CD4-positive, alpha-beta T cell treated with Interleukin-4 for 4 hours (primary cell): ENCODE measurements at places on chromosomes 1 and 21.

DNA sequence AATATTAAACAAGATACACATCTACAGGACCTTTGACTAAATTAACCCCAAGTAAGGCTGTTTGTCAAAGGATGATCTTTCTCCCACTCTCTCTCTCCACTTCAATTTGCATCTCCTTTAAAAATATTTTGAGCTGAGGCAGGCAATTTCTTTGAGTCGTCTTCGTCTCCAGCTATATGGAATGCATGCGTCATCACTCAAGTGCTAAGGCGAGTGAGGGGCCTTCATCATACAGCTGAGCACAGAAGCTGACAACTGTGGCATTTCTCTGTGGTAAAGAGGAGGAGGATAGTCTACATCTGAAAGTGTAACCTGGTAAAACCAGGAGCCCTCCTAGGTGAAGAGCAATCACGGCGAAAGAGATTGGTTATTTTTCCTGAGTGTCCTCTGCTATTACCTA lies 7.6 kb downstream of the EPHX4 start:
- no peak for DNase-seq

GRCh38 chr1:2783435-2784397 lies 17.8 kb downstream of the TTC34 start:
- no peak for DNase-seq

DNA sequence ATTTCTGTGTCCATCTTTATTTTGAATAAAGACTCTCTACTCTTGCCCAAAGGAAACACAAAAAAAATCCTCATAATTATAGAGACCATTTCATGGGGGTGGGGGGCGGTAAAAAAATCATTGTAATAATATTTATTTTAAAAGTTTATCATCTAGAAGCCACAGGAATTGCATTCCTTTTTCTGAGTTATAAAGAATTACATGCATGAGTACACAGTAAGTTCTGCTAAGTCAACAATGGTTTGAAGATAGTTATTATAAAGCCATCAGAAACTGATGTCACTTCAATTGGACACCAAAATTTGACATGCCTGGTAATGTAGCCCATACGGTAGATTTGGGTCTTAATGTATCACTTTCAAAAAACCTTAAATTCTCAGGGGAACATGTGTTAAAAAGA lies 478.1 kb upstream of the NR5A2 start:
- no peak for DNase-seq

- DNase-seq: no peak
Observed at GRCh38 chr1:10495952-10496351, 21.2 kb downstream of the PEX14 start.

DNA sequence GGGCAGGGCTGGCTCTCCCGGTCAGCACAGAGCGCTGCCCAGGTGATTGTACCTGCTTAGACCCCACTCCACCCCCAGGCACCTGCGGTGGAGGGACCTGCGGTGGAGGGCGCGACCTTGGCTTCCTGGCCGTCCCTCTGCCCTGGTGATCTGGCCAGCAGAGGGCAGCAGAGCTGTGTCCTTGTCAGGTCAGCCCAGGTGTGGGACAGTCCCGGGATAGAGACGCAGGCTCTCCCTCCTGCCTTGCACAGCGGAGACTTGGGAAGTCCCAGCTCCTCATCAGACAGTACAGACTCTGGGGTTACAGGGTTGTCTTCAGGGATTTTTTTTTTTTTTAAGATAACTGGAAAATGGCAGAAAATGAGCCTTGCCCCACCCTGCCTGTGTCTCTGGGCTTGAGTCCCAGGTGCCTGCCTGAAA lies 10.0 kb downstream of the SLX9 start:
- peak; percentile 76 for DNase-seq

GRCh38 chr1:165408518-165408917 lies 36.4 kb downstream of the RXRG start:
- no peak for DNase-seq

- DNase-seq: no peak
Observed at GRCh38 chr1:211472724-211473123, 19.2 kb downstream of the RD3 start.

DNA sequence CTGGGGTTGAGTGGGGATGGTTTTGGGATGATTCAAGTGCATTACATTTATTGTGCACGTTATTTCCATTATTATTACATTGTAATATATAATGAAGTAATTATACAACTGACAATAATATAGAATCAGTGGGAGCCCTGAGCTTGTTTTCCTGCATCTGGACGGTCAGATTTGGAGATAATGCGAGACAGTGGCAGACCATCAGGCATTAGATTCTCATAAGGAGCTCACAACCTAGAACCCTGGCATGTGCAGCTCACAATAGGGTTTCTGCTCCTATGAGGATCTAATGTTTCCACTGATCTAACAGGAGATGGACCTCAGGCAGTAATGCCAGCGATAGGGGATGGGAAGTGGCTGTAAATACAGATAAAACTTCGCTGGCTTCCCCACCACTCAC lies 77.9 kb upstream of the LRRC53 start:
- DNase-seq: no peak

- no peak for DNase-seq
Observed at GRCh38 chr1:234771642-234772344, 161.8 kb upstream of the IRF2BP2 start.

DNA sequence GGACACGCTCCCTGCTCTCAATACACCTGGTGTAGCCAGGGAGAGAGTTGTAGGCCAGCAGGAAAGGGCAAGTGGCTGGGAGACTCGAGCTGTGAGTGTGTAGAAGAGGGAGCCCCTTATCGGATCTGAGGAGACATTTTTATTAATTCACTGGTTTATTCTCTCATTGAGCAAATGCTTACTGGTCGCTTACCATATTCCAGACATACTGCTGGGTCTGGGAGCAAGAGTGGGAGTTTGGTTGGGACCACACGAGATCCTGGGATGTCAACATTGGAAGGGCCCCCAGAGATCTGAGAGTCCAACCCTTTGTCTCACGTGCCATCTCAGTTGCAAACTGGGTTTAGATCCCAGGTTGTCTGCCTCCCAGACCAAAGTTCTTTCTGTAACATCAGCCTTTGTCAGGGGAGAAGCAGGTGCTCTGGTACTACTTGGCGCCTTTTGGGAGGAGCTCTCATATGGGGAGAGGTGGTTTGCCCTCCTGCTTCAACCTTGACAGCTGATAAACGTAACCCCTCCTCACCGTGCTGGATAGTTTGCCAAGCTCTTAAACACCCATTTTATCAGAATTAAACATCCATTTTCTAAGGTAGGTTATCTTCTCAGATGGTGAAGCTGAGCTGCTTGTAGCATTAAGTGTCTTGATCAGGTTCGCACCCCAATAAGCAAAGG lies 742 bp downstream of the TMEM222 start:
- DNase-seq: no peak

GRCh38 chr1:94795434-94795833 lies 24.7 kb upstream of the SLC44A3 start:
- DNase-seq: no peak

GRCh38 chr1:233566886-233567285 lies 47.0 kb upstream of the KCNK1 start:
- no peak for DNase-seq

DNA sequence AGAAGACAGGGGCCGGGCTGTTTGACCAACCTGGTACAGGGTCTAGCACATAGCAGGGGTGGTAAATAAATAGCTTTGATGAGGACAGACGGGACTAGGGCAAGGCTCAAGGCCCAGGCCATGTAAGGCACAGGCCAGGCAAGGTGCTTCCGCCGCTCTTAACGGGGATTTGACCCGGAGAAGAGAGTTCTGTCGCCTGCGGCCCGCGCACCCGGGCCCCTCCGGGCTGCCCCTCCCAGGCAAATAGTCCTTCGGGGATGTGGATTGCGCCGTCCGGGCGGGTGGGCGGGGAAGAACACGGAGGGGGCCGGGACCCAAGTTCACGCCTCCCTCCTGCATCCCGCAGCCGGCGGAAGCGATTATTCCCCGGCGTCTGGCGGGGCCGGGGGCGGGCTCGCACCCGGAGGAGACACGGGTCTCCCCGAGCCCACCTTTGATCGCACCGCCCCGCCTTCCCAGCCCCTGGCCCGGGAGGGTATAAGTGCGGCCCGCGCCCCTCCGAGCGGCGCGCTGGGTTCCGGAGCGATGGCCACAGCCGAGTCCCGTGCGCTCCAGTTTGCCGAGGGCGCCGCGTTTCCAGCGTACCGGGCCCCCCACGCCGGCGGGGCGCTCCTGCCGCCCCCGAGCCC lies at the start of gene MIXL1:
Gene MIXL1 (plus strand): TSS at position 508 of the 629 bp plus-strand sequence. CDS start 18 bp downstream, at position 526.
- DNase-seq: no peak

DNA sequence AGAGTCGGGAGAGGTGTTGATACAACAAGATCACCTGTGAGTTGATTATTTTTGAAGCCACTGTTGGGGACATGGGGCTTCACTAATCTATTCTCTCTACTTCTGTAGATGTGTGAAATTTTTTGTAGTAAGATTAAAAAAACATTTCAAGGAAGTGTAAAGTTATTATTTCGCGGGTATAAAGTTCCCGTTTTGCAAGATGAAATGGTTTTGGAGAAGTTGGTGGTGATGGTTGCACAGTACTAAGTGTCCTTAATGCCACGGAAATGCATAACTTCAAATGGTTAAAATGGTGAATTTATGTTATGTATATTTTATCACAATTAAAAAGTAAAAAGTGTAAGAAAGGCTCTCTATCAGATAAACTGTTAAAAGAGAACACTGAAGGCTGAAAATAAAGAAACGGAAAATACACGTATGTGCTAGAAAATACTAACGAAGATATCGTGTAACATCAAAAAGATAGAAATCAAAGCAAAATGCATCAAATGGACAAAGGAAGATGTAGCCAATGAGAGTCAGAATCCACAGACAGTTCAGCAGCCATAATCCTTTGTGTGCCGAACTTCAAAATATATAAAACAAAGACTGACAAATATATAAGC lies 2.9 kb upstream of the ITGB2 start:
- DNase-seq: no peak

- DNase-seq: no peak
Observed at GRCh38 chr1:241598249-241598648, 41.9 kb downstream of the CHML start.

GRCh38 chr1:19037659-19038058 lies 81.2 kb upstream of the IFFO2 start:
- DNase-seq: no peak

DNA sequence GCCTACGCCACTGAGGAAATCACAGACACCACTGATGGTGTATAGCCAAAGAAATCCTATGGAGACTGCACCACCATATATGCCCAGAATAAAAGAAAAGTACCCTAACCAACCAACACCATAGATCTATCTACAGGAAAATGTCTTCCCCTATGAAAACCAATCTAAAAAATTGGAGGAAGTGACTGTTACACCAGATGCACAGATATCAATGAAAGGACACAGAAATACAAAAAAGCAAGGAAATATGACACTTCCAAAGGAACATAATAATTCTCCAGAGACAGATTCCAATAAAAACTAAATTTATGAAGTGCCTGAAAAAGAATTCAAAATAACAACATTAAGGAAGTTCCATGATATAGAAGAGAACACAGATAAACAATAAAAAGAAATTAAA lies 56.8 kb upstream of the BCL10 start:
- DNase-seq: no peak

- DNase-seq: no peak
Observed at GRCh38 chr1:216562383-216562782, 139.1 kb upstream of the USH2A start.

- peak; percentile 27 for DNase-seq
Observed at GRCh38 chr1:174999936-175000696, at the start of gene CACYBP. Gene CACYBP, plus strand, starts transcription at chr1:174999947. Its CDS starts 234 bp downstream, at chr1:175000181.

DNA sequence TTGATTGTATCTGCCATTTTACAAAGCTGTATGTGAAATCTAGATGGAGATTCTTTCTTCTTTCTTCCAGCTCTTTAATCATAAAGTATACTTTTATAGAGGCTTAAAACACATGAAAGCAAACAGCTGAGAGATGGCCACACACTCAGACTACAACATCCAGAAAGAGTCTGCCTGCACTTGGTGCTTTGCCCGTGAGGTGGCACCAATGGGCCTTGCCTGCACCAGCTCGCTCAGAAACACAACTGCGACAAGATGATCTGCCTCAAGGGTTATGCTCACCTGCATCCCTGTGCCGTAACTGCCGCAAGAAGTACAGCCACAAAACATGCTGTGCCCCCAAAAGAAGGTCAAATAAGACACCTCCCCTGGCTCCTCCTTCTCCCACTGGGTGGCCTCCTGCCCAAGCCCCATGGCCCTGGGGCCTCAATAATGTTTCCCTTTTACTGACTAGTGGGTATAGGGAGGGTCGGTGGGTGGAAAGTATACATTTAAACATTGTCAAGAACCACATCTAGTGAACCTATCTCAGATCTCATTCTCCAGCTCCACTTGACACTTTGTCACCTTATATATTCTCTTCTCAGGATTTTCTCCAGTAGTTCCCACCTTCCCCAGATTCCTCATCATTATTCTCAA lies 66.7 kb upstream of the ANGPTL3 start:
- DNase-seq: no peak

GRCh38 chr1:191662051-191662450 lies 496.2 kb upstream of the RGS18 start:
- no peak for DNase-seq
